ENCODE measurements at places on chromosomes 16 and 17.

- DNase-seq, result no peak
These were observed 327.2 kb upstream of the TNRC6C start for GRCh38 chr17:77631307-77631706.

DNA sequence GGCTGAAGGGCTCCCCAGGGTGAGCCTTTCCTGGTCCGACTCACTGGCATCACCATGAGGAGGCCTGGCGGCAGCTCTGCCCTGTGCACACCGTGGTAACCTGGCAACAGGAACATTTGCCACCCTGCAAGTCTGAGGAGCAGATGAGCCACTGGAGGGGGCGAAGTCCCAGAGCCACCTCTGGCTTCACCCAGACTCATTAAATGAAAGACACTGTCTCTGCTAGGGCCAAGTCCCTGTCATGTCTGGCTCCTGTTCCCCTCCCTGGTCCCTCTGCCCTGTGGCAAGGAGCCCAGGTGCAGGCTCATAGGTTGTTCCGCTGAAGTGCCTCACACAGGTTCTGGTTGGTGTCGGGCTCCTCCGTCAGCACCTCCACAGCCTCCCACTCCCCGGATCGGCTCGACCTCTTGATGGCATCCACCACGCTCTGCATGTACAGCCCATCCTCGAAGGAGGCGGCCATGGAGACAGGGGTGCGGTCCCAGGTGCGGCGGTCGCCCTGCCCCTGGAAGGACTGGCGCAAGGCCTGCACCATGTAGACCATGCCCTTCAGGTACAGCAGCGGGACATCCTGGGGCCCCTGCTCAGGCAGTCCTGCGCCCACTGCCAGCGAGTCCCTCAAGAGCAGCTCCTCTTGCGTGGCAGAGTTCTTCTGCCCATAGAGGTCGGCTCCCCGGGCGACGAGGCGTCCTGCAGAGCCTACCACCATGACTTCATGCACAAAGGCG is 8.4 kb downstream of the C16orf86 start:
- no peak for DNase-seq

- peak; percentile 43 for DNase-seq
These were observed 13.2 kb downstream of the IL4R start for GRCh38 chr16:27326738-27327585.

DNA sequence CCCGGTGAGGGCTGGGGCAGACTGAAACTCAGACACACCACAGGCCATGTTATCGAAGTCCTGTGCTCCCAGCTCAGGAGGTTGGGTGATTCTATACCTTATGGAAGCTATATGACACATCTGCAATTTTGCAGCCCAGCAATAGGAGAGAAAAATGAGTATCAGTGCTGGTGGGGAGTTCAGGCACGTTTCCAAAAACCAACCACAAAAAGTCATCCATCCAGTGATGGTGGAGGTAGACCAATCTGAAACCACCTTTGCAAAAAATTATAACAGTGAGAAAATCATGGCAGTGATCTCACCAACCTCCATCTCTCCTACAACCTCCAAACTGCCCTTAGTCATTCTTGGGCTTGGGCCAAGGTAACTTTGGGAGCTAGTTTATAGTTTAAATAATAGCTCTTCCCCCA is 327.9 kb downstream of the SLC39A11 start:
- no peak for DNase-seq

DNA sequence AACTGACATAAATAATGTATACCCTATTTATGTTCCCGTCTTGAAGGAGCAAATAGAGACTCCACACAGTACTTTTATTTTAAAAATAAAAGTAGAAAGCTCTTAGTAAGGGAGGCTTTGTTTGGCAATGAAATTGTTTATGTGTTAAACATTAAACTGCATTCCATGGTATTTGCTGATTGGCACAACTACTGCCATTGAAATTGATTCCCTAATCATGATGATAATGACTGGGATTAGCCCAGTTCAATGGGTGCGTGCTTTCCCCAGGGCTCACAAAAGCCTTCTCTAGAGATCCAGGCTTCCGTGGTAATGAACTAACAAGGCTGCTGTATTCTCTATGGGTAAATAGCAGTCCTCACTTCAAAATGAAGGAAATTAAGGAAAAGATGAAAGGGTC is 67.5 kb downstream of the GPRC5B start:
- no peak for DNase-seq

GRCh38 chr17:77266891-77267341 is 126.1 kb downstream of the SEC14L1 start:
- no peak for DNase-seq

DNA sequence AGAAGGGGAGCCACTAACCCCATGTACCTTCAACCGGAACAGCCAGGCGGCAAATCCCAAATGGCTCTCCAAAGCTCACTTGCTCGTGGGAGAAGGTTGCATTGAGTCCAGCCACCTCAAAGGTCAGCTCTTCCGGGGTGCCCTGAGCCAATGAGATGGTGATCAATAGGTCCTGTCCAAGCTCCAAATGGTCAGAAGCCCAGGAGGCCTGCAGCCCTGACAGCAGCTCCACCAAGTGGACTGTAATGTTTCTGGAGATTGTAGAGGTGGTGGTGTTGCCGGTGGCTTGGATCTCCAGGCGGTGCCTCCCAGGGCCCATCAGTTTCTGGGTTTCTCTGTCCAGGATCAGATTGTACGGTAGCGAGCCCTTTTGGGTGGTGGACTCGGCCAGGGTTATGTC is 39.9 kb upstream of the BCO1 start:
- no peak for DNase-seq

- DNase-seq, result no peak
These were observed 34.4 kb upstream of the MYH2 start for GRCh38 chr17:10583834-10584233.

DNA sequence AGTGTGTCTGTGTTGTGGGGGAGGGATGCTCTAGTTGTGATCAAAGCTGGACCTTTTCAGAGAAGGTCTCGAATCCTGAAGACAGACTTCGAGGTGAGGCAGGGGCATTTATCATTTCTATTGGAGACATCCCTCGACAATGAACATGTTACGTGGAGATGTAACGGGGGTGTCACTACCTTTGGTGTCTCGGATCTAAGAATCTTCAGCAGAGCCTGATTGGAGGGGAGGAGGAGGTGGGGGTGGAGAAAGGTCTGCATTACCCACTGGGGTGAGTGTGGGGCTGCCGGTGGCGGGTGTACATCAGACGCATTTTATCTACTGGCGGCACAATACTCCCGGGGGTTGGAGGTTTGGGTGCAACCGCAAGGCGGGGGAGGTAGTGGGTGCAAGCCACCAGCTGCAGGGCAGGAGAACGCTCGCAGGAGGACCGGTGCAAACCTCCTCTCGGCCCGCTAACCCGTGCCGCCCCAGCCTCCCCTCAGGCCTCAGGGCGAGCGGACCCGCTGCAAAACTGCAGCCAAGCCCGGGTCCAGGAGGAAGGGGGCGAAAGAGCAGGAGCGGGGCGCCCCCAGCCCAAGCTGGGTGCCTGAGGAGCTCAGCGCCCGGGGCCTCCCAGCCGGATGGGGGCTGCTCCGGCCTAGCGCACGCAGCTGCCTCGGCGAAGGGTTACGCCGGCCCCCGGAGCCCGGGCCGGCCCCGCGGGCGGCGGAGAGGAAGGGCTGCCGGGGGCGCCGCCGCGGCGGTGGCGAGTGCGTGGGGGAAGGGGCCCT is 735 bp downstream of the ZNF652 start:
- DNase-seq, result peak; percentile 91

GRCh38 chr17:83136156-83136555 is 56.7 kb downstream of the METRNL start:
- no peak for DNase-seq

- no peak for DNase-seq
These were observed 35.5 kb downstream of the KSR1 start for GRCh38 chr17:27491713-27492190.

DNA sequence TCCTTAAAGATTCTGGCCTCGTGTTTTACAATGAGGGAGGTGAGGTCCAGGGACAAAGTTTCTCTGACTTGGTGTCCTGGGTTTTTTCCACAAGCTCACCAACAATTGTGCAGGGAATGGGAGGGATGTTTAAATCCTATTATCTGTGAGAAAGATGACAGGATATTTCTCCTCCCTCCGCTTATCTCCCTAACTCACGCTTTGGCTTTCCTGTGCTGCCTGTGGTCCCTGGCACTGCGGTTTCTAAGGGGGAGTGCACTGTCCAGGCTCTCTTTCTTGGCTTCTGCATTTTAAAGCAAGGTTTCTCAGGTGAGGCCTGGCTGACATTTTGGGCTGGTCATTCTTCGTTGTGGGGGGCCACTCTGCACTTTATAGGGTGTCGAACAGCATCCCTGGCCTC is 16.4 kb downstream of the GGA3 start:
- no peak for DNase-seq

DNA sequence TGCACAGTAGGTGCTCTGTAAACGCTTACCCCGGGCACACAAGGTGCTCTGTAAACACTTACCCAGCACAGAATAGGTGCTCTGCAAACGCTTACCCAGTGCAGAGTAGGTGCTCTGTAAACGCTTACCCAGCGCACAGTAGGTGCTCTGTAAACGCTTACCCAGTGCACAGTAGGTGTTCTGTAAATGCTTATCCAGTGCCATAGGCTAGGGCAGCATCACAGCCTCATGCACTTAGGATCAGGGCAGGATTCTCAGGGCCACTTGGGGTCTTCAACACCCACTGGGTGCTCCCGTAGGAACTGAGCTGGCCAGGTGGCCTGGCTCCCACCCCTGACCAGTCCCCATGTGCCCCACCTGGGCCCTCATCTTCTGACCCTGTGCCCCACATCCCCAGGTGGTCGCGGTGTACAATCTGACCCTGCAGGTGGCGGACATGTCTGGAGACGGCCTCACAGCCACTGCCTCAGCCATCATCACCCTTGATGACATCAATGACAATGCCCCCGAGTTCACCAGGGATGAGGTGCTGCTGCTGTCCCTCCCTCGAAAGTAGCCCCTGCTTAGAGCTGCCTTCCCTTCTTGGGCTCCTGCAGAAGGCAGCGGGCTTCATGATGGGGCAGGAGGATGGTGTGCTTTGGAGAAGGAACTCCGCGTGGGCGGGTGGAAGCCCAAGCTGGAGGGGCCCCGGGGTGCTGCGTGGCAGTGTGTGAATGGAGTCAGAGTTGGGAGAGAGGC is 13.1 kb downstream of the SLC22A31 start:
- DNase-seq, result no peak

GRCh38 chr17:6494239-6494941 is 50.1 kb downstream of the PIMREG start:
- DNase-seq, result no peak

DNA sequence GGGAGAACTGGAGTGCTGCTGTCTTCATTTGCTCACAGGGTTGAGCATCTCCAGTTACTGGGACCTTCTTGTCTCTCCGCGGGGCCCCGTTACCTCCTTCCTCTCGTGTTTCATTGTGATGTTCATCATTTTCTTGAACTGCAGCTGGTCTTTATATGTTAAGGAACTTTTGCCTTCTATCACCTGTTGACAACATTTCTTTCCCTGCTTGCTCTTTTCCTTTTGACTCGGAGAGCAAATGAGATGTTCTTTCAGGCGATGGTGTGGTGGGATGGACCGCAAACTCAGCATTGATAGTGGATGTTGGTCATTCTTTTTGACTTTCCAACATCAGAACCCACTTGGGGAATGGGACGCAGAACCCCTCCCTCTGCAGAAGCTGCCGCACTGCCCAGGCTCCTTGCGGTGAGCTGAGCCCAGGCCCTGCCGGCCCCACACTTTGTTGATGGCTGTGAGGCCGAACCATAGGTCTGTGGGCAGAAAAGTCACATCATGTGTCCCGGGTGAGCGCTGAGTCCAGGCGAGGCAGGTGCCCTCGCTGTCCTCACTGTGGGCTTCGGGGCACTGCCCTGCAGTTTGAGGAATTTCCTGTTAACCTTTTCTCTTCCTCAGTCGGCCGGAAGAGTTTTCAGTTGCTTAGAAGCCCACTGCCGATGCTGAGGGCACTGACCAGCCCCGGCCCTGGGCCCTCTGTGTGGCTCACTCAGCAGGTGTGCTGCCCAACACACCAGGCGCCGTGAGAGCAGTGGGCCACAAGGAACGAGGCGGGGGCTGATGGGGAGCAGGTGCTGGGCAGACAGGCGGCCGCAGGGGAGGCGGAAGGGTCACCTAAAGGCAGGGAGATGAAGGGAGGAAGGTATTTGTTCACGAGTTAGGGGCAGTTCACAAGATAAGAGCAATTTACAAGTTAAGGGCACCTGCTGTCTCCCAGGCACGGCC is 7.4 kb downstream of the RPL13 start:
- DNase-seq, result no peak

GRCh38 chr16:57608462-57609113 is 19.8 kb upstream of the ADGRG1 start:
- no peak for DNase-seq

DNA sequence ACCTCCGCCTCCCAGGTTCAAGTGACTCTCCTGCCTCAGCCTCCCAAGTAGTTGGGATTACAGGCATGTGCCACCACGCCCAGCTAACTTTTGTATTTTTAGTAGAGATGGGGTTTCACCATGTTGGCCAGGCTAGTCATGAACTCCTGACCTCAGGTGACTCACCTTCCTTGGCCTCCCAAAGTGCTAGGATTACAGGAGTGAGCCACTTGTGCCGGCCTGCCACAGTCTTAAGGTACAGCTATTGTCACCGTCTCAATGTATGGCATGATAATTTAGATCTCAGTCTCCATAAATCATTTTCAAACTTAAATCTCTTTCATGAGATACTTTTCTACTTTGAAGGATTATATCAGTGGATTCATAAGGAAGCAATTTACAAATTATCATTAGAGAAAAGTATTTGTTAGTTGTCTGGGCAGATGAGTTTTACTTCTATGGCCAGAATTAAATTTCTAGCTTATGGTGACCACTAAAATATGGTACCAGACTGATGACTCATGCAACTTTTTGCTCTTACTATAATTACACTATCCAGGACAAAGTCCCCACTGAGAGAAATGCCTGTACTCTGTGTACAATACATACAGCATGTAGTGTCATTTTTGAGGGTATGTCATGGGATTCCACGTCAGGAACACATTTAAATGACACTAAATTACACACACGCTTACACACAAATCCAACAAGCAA is 1230.3 kb upstream of the GOT2 start:
- no peak for DNase-seq

DNA sequence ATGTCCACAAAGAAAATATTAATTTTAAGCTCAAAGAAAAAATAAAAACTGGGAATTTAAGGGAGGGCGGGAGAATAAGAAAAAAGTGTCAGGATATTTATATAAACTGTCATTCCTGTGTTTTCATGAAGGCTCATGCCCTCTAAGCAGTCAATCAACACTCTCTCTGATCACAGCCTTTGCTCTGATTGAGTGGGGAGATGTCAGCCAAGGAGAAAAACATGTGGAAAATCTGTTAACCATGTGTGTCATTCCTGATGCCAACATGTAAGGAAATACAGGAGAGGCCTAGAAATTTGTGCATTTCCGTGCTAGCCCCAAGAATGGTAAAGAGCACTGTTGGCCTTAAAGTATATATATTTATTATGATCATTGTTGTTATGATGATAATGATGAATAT is 137.9 kb upstream of the IRX5 start:
- no peak for DNase-seq

- no peak for DNase-seq
These were observed 690 bp downstream of the RHOT1 start for GRCh38 chr17:32142857-32143526.

GRCh38 chr16:58222532-58223316 is 24.8 kb upstream of the CSNK2A2 start:
- DNase-seq, result no peak

All from CD4-positive, alpha-beta T cell treated with Interleukin-6 at 100 ng/mL for 8 hours (primary cell).